ENCODE measurements at places on chromosomes 6 and 20.

DNA sequence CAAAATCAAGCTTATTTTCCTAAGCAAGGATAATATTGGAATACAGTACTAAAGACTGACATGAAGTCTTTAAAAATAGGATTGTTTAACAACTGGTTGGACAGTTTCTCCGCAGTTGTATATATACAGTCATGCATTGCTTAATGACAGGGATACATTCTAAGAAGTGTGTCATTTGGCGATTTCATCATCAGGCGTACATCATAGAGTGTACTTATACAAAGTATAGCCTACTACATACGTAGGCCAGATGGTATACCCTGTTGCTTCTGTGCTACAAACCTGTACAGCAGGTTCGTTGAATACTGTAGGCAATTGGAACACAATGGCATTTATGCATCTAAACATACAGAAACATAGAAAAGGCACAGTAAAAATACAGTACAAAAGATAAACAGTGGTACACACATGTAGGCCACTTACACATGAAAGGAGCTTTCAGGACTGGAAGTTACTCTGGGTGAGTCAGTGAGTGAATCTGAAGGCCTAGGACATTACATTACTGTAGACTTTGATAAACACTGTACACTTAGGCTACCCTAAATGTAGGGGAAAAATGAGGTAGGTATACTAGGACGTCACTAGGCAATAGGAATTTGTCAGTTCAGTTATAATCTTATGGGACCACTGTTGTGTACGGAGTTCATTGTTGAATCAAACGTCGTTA lies 20.1 kb downstream of the HECA start:
- DNase-seq: no peak

DNA sequence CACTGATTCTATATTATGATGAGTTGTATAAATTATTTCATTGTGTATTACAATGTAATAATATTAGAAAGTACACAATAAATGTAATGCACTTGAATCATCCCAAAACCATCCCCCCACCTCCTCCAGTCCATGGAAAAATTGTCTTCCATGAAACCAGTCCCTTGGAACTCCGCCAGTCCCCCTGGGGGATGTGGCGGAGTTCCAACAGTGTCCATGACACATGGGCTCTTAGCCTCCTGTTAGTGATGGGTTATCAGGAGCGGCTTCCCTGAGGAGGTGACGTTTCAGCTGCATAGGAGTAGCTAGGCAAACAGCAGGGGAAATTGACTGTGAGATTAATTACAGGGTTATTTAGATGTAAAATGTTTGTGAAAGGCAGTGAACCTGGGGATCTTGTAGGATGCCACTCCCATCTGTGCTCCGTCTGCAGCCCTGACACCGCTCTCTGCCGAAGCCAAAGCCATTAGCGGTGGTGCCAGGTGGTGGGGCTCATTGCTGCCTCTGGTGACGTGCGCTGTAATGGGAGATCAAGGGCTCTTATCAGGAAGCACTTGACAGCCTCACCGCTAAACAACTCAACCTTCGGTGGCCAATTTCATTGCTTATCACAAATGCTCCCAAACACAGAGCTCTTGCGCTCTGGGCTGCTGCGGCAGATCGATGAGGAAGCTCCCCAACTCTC lies 81.6 kb upstream of the MC3R start:
- no peak for DNase-seq

DNA sequence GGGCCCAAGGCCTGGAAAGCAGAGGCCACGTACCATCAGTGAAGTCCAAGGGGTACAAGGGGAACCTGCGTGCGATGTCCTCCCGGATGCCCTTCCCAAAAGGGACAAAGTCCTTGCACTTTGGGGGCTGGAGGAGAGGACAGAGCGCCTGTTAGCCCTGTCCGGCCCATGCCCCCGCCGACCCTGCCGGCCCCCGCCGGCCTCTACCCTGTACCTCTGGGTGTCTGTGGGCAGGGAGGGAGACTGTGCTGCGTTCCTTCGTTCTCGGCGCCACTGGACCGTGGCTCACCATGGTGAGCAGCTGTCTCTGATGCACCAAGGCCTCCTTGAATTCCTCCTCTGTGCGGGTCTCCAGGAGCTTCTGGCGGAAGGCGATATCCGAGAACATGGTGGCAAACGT lies 7.9 kb downstream of the SLC4A11 start:
- no peak for DNase-seq

DNA sequence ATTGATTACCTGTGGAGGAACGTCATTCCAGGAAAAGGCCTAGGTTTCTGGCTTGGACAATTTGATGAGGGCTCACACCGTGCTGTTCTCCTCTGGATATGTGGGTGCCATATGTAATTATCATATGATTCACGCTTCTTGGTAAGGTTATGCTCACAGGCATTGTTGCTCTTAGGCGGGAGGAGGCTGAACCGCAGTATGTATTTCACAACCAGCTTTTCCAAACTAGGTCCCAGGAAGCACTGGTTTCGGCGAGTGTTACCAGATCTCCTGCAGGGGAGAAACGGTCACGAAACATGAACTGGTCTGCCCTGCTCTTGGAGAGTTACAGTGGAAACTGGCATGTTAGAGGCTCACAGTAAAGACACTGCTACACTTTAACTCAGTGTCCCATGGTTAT lies 793 bp upstream of the FAM50B start:
- DNase-seq: no peak

DNA sequence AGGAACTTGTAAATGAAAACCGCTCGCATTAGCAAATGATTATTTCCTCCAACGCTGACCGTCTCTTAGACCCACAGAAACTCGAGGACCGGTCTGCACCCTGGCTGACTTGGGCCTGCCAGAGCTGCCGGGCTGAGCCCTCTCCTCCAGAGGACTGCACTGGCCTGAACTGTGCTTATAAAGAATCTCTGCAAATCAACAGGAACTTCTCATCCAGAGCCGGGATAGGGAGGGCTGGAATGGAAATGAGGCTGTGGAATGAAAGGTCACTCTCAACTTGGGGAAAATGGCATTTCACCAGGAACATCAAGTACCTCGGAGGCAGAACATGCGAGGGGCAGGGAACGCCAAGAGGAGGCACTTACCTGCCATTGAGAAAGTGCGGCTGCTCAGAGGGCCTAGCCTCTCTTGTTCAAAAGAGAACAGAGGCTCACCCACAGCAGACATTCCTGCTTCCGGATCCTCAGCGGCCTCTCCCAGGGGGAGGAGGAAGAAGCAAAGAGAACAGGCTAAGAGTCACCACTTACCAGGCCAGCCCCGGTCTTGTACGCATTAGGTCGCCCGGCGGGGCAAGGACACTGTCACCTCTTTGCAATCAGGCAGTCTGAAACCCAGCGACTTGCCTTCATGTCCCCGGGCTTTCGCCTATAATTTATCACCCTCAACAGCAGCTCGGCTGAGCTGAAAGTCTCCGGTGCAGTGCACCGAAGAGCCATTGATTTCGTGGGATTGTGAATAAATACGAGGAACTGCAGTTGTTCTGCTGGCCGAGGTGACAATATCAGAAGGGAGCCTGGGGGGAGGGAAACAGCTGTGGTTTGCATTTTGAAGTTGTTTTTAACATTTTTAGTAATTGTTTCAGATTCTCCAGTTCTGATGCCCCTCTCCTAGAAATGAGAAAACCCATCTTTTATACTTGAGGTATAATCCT lies 37.6 kb downstream of the ZMYND8 start:
- DNase-seq: no peak

DNA sequence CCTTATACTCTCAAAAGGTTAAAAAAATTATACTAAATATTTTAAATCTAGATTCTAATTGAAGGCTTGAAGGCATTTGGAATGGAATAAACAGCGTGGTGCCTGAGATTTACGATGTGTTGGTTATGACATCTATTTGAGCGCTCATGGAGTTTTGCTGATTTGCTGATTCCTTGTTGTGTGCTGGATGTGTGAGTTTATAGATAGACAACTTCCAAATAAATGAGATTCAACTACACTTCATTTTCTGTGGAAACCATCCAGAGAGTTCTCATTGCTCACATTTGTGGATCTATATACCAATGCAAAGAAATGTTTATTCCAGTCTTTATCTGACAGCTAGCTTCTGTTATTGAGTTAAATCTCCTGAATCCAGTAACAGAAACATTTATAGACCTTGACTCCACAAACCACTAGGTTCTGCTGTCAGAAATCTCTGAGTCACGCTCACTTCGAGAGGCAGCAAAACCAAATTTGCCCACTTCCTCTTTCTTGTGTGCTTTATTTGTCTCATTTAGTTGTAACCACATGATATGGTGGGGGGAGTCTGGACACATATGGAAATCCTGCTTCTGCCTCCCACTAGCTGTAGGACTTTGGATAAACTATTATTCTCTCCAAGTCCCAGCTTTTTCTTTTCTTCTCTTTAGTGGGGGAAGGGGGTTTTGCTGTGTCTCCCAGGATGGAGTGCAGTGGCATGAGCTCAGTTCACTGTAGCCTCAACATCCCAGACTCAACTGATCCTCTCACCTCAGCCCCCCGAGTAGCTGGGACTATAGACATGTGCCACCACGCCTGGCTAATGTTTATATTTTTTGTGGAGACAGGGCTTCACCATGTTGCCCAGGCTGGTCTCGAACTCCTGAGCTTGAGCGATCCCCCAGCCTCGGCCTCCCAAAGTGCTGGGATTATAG lies 54.5 kb downstream of the IPCEF1 start:
- peak; percentile 12 for DNase-seq

GRCh38 chr6:219019-219570 lies 73.2 kb upstream of the DUSP22 start:
- DNase-seq: no peak

DNA sequence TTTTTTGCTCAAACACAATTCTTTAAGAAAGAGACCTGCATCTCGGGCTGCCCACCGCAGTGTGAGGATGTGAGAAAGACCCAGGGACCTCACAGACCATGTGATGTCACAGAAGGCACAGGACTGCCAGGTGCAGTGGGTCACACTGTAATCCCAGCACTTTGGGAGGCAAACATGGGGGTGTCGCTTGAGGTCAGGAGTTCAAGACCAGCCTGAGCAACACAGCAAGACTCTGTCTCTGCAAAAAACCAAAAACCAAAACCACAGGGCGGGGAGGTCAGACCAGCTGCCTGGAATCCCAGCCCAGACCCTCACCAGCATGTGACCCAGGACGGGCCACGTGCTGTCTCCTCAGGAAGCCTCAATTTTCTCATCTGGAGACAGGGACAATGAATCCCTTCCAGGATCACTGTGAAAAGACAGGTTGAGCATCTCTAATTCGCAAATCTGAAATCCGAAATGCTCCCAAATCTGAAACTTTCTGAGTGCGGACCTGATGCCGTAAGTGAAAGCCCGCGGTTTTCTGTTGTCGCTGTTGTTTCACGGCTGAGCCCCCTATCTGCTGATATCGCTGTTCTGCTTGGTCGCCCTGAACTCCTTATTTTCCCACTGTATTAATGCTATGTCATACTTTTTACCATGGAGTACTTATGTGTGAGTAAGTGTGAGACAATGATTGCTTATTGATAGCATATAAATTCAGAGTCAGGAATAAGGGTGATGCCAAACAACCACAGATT lies 159.5 kb upstream of the PTPN1 start:
- DNase-seq: no peak

- no peak for DNase-seq
Measured at GRCh38 chr6:87220997-87221396, 65.6 kb downstream of the ZNF292 start.

DNA sequence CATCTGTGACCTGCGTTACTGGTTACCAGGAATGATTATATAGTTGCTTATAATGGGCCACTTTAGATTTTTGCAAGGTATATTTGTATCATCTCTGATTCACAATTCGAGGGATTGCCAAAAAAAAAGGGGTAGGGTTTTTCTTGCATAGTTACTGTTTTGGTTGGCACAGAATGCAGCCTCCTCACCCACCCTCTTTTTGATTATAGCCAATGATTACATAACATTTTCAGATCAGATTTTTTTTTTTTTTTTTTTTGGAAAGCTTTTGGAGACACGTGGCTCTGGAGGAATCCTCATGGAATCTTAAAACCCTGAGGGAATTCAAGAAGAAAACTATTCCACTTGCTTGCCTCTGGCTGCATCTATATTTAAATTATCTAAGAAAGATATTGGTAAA lies 53.7 kb downstream of the UST start:
- no peak for DNase-seq

- DNase-seq: peak; percentile 71
Measured at GRCh38 chr6:37137201-37138090, 32.5 kb upstream of the PIM1 start.

DNA sequence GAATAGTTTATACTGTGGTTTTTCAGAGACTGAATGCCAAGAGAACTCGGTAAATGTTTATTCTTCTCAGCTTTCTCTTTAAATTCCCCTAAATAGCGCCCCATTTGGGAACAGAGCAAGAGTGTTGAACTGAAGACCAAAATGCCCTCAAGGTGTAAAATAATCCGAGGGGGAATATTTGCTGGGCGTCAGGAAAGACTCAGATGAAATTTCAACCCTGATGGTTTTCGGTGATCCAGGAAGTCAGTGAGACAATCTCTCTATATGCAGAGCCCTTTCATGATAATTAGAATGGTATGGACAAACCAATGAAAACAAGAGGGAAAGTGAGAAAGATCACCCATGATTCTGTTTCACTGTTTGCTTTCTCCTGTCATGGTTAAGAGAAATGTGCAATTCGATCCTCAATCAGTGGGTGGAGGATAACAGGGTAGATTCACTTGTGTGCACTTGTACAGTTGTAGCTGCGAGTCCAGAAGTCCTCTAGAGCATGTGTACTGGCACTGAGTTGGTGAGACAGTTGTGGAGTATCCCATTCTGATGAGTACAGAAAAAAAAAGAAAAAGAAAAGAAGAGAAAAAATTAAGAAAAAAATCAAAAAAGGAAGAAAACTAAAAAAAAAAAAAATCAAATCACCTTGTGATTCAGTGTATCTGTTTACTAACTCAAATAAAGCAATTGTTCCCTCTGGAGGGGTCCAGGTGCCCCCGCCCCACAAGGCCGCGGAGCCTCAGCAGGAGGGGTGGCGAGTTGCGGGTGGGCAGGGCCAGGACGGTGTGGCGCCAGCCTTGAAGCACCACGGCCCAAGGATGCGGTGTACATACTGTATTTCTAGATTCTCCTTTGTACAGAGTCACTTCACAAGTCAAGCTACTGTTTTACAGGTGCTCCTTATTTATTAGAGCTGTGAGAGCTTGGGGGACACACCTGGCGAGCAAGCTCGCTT lies 164.9 kb downstream of the SCML4 start:
- no peak for DNase-seq

DNA sequence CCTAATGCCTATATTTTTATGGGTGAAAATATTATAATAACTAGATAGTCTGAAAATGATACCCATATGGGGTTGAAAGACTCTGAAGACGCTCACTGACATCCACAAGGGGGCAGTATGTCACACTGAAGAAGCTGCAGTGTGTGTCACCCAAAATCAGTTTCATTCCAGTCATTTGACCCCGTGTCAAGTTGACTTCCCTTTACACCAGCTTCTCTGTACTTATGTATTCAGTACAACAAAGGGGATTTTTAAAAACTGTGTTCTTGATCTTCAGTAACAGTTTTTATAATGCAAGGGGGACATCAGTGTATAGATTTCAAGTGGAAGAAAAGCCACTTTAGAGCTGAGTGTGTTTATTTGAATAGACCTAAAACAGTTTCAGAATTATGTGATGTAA lies 19.3 kb downstream of the FAXC start:
- DNase-seq: peak; percentile 63

DNA sequence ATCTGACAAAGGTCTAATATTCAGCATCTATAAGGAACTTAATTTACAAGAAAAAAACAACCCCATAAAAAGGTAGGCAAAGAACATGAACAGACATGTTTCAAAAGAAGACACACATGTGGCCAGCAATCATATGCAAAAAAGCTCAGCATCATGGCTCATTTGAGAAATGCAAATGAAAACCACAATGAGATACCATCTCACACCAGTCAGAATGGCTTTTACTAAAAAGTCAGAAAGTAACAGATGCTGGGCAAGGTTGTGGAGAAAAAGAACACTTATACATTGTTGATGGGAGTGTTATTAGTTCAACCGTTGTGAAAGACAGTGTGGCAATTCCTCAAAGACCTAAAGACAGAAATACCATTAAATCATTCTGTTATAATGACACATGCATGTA lies 289.9 kb upstream of the MMS22L start:
- no peak for DNase-seq

Measured in activated CD4-positive, alpha-beta T cell treated with anti-CD3 and anti-CD28 coated beads, Interleukin-2, amount 50 U/mL, for 48 hours (primary cell).